ENCODE measurements at places on chromosomes 11 and 22.

DNA sequence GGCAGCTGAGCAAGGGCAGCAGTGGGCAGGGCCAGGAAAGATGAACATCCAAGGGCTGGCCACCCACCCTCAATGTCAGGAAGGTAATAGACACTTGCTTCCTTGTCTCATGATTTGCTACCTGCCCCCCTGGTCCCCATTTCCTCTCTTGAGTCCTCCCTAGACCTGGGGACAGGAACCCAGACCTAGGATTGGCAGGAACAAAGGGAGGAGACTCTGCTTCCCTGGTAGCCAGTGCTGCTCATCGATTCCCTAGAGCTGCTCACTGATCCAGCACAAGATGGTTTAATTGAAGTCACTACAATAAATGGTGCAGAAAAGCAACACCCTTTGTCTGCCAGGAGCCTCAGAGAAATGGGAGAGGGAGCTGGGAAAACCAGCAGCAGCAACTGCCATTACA, 67.8 kb upstream of the CHST1 start:
- DNase-seq: no peak

DNA sequence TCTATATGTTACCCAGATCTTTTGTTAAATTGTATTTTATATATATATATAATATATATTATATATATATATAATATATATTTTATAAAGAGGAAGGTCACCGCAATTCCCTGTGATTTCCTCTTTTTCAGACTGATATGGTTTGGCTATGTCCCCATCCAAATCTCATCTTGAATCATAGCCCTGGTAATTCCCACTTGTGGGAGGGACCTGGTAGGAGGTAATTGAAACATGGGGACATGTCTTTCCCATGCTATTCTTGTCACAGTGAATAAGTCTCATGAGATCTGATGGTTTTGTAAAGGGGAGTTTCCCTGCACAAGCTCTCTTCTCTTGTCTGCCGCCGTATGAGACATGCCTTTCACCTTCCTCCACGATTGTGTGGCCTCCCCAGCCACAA, 157.6 kb downstream of the RAB38 start:
- DNase-seq: no peak

DNA sequence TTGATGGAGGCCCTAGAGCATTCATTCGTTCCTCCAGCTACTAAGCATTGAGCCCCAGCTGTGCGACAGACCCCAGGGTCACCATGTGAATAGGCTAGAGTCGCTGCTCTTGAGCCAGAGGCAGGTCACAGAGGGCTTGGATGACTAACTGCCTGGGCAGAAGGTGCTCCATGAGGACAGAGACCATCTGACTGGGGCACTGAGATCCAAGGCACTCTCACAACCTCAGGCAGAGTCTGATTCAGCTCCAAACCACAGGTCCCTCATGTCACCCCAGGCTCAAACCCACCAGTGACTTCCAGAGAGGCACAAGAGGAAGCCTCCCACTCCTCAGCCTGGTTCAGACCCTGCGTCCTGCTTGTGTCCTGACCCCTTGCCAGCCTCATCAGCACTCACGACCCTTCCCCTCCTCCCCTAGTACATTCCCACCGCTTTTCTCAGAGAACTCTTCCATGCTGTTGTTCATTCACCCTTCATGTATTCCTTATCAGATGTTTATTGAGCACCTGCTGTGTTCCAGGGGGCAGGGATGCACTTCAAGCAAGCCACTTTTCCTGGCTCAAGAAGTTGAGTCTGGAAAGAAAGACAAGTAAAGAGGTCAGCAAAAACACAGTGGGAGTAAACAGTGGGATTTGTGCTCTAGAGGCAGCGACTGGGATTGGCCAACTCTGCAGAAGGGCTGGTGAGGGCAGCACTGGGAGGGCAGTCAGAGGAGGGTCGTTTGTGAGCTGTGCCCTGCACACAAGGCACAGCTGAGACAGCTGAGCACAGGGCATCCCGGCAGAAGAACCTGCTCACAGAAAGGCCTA, 9.3 kb downstream of the OAF start:
- no peak for DNase-seq

- DNase-seq: peak; percentile 65
Observed at GRCh38 chr11:28529540-28530410, 421.6 kb downstream of the METTL15 start.

DNA sequence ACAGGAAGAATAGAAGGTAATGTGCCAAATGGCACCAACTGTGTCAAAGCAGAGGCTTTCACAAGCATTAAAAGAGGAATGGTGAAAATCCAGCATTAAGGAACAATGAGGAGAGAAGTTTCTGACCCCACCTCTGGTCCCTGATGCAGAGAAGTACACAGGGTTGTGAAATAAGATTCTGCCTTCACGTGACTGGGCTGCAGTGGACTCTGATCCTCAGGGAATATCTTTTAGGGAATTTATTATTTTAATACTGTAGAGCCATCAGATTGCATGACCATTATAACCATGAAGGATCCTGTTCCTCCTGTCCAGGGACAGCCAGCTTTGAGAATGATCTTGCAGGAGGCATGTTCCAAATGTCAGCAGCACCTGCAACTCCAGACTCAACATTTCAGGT, 74.4 kb upstream of the FAR1 start:
- no peak for DNase-seq

DNA sequence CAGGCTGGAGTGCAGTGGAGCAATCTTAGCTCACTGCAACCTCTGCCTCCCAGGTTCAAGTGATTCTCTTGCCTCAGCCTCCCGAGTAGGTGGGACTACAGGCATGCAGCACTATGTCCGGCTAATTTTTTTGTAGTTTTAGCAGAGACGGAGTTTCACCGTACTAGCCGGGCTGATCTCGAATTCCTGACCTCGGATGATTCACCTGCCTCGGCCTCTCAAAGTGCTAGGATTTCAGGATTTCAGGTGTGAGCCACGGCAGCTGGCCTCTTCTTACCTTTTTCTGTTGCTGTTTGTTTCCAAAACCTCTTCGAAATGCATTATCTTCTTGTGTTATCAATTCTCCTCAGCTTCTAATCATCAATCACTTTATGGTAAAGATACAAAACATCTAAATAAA, 22.1 kb upstream of the TMEM135 start:
- DNase-seq: no peak
